ENCODE measurements at places on chromosomes 16 and 17.

GRCh38 chr17:31544186-31544585 lies 152.7 kb downstream of the RAB11FIP4 start:
- no peak for DNase-seq

- DNase-seq, result no peak
Measured at GRCh38 chr17:12591021-12591735, 74.5 kb upstream of the MYOCD start.

GRCh38 chr17:4998732-4999429 lies 1.1 kb downstream of the KIF1C start:
- no peak for DNase-seq

DNA sequence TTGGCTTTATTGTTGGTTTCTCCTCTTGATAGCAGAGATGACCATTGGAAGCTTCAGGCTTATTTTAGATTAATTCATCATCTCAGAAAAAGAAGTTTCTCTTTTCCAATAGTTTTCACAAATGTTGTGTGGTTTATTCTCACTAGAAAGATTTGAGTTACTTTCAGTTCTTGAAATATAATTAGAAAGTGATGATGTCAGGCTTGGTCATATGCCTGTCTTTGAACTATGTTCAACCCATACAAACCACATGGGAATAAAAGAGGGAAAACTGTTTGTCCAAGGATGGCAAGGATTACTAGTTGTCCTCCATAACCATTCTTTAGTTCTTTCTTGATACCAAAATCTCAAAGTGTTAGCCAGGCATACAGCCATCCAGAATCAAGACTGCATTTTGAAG lies 3.7 kb upstream of the HS3ST2 start:
- no peak for DNase-seq

- no peak for DNase-seq
Measured at GRCh38 chr16:85862476-85863383, 36.2 kb upstream of the IRF8 start.

DNA sequence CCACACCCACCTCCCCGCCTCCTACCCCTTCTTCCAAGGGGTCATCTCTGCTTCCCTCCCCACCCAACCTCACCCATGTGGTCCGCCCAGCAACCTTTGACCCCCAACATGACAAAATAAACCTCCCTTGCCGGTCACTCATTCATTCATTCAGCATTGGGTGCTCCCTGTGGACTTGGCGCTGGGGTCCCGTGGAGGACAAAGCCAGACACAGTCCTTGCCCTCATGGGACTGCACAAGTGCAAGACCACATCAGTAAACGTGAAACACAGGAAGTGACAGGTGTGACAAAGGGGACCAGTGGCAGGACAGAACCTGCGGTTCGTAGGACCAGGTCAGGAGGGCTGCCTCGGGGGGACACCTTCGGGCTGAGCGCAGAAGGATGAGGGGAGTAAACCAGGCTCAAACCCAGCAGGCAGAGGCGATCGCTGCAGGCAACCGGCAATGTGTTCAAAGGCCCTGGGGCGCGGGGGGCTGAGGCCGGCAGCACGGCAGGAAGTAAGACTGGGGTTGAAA lies 185.4 kb downstream of the SEC14L1 start:
- no peak for DNase-seq

DNA sequence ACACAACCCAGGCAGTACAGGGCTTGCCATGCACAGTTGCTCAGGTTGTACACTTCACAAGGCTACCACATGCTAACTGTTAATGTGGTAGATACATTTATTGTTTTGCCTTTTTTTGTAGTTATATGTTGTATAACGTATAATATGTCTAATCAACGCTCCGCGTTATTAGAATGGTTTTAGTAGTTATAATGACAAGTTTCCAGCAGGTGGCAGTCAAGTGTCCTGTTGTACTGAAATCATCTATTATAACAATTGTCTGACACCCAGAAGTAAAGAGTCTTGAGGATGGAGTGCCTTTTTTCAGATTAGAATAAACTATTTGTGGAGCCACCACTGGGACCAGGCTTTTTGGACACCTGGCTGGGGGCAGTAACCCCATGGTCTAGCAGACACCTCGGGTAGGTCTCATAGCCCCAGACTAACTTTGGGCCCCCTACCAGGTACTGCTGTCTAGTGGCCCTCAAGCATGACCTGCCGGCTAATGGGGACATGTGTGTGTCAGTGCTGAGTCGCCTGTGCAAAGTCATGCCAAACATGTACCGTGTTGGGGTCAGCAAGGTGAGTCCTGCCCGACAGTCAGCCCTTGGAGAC lies 32.8 kb downstream of the MYO15A start:
- peak; percentile 15 for DNase-seq

DNA sequence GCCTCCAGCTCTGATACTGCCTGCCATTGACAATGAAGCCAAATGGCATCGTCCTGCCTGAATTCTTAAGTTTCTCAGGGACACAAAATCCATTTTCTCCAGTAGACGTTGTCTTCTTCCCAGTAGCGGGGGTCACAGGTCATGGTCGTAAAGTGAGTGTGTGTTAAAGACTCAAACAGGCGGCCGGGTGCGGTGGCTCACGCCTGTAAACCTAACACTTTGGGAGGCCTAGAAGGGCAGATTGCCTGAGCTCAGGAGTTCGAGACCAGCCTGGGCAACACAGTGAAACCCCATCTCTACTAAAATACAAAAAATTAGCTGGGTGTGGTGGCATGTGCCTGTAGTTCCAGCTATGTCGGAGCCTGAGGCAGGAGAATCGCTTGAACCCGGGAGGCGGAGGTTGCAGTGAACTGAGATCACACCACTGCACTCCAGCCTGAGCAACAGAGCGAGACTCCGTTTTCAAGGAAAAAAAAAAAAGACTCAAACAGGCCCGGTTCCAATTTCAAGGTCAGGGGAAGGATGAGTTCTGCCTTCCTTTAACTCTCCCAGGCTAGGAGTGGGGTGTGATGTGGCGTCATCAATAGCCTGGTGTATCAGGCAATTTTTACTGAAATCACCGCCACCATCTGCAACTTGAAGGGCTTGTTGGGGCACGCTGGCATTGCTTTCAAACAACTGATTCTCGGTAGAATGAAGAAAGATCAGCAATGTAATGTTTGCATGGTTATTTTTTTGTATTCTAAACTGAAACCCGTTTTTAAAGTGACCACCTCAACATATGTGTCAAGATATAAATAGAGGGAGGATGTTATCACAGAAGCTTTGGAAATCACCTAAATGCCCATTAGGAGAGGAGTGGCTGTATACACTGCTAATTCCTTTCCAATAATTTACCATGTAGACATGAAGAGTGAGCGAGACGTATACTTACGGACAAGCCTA lies 91.0 kb downstream of the WSCD1 start:
- DNase-seq, result no peak

DNA sequence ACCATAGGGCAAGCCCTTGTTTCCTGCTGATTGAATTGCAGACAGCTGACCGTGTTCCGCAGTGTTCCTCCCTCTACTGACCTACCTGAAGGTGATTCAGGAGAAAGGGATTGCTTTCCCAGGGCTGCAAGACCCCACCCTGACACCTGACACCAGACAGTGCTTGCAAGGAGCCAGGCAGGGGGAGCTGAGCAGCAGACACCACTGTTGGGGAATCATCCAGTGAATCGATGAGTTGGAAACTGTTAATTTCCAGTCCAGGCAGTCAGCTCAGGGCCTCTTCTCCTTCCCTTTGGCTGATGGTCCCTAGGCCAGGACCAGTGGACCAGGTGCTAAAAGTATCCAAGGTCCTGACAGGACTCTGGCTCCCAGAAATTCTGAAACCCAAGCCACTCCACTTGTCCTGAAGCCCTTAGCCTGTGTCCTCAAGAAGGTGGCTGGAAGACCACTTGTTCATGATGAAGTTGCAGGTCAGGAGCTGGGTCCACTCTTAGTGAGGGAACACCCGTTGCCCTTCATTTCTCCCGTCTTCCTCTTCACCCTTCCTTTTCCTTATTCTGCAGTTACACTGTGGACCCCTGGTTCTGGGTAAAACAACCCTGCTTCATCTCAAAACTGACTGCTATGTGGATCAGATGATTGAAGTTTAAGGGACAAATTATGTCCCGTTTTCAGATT lies 9.5 kb upstream of the UNK start:
- DNase-seq, result no peak
